ENCODE measurements at places on chromosomes 16 and 17.

DNA sequence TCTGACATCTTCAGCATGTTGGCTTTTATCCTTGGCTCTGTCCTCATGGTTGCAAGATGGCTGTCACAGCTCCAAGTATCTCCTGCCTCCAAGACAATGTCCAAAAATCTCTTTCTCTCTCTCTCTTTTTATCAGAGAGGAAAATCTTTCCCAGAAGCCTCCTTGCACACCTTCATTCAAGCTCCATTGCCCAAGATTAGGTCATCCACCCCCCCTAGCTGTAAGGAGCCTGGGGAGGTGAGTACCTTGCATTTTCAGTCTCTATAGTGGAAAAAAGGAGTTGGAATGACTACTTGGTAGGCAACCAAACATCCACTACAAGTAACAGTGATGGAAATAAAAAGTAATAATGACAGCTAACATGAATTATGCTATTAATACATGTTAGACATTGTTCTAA is 22.0 kb upstream of the NSMCE1 start:
- DNase-seq = no peak

- no peak for DNase-seq
Measured at GRCh38 chr16:680625-680945, 375 bp downstream of the STUB1 start.

DNA sequence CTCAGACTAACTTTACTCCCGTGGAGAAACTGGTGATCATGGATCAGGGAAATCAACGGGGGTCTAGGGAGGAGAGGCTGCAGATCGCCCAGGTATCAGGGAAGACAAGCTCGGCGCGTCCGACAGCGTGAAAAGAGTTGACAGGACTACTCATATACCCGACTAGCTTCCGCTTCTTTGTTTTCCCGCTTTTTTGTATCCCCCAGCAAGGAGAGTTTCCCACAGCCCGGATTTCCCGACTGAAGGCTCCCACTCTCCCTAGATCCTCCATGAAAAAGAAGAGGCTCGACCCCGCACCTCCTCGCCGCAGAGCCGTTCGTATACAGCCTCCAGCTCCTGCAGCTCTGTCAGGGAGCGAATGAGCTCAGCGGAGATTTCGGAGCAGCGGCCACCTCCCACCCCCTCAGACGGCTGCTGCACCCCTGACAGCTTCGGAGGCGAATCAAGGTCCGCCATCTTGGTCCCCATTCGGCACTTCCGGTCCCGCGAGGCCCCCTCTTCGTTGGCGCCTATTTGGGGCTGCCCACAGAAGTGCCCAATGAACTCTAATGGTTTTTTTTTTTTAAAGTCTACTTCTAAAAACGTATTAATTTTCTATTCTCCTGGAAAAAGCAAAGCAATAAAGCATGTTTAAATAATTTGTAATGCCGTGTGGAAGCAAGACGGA is at the start of gene COG4:
TSS of gene COG4 (minus strand) at position 479 of the 667 bp plus-strand sequence. CDS start at position 468, 11 bp downstream.
- DNase-seq = peak; percentile 75

GRCh38 chr17:72518753-72519597 is 398.2 kb downstream of the SOX9 start:
- no peak for DNase-seq

DNA sequence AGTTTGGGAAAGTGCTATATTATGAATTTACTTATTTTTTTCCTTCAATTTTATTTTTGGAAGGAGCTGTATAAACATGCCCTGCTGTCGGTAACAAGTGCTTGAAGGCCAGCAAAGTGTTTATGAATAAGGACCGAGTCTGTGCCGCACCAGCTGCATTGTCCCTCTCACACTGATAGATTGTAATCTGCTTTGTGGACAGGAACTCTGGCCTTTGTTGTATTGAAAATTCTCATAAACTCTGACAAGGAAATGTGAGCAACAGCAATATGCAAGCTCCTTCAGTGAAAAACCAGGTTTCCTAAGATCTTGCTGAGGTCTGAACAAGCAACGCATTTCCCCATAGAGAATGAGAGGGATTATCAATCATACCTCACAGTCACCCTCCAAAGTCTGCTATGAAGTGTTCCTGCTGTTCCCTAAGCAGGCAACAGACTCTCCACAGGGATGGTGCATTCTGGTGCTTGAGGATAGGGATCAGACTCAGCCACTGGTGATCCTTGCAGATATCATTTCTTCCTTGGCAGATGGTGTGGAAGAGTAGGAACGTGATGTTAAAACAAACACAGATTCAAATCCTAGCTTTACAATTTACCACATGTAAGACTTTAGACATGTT is 109.6 kb downstream of the KCNJ2 start:
- DNase-seq = no peak

DNA sequence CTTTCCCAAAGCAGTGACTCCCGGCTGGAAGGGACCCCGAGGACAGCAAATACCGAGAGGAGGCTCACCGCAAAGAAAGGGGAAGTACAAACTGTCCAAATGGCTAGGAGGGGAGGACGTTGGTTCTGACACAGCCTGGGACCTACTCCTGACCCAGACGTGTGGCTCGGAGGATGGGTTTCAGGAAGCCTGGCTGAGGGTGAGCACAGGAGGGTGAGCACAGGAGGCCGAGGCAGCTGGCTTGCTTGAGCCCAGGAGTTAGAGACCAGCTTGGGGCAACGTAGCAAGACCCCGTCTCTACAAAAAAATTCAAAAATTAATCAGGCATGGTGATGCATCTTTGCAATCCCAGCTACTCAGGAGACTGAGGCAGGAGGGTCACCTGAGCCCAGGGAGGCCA is 83.2 kb downstream of the C16orf78 start:
- no peak for DNase-seq

DNA sequence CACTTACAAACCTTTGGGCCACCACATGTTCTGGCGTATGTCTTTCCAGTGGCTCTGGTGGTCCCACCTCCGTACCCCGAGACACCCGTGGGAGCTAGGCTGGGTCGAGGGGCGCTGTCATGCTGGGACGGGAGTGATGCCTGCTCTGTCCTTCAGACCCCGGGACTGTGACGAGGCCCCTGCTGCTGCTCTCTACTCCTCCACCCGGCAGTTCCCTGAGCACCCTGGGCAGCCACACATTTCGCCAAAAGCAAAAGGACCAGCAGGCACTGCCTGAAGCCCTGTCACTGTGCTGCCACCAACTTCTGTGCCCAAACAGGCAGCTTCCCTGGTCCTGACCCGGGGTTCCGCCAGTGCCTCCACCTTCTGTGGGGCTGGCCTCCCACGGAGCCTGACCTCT is 15.5 kb downstream of the DOC2B start:
- no peak for DNase-seq

DNA sequence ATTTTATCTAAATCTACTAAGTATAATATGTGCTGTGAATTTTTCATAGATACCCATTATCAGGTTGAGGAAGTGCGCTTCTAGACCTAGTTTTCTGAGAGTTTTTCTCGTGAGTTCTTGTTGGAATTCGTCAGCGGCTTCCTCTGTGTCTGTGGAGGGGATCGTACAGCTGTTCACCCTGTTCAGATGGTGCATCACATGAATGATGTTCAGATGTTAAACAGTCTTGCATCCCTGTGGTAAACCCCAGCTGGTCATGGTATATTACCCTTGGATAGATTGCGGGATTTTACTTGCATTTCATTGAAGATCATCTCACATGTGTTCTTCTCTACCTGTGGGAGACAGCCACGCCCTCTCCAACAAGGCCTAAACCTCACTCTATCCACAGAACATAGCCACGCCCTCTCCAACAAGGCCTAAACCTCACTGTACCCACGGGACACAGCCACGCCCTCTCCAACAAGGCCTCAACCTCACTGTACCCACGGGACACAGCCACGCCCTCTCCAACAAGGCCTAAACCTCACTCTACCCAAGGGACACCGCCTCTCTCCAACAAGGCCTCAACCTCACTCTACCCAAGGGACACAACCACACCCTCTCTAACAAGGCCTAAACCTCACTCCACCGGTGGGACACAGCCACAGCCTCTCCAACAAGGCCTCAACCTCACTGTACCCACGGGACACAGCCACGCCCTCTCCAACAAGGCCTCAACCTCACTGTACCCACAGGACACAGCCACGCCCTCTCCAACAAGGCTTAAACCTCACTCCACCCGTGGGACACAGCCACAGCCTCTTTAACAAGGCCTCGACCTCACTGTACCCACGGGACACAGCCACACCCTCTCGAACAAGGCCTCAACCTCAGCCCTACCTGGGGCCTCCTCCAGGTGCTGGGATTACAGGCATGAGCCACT is 180.2 kb upstream of the CHMP6 start:
- no peak for DNase-seq

GRCh38 chr17:80873307-80873951 is 118.2 kb upstream of the CHMP6 start:
- peak; percentile 42 for DNase-seq

DNA sequence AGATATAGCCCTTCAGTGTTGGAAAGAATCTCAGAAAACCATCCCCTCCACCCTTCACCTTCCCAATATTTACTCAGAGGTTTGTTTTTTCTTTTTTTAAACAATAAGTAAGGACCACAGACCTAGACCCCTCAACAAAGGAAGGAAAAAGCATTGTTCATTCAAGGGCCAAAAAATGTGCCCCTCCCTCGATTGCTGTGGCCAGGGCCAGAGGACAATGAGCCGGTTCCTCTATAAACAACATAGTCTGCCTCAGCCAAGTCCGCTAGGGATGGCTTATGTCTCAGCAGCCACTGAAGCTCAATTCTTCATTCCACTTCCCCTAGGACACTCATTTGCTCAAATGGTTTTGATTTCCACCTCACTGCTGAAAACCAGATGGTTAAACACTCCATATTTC is 24.0 kb downstream of the TRIM16 start:
- no peak for DNase-seq

- DNase-seq = no peak
Measured at GRCh38 chr16:19108409-19109287, 5.1 kb upstream of the ITPRIPL2 start.

DNA sequence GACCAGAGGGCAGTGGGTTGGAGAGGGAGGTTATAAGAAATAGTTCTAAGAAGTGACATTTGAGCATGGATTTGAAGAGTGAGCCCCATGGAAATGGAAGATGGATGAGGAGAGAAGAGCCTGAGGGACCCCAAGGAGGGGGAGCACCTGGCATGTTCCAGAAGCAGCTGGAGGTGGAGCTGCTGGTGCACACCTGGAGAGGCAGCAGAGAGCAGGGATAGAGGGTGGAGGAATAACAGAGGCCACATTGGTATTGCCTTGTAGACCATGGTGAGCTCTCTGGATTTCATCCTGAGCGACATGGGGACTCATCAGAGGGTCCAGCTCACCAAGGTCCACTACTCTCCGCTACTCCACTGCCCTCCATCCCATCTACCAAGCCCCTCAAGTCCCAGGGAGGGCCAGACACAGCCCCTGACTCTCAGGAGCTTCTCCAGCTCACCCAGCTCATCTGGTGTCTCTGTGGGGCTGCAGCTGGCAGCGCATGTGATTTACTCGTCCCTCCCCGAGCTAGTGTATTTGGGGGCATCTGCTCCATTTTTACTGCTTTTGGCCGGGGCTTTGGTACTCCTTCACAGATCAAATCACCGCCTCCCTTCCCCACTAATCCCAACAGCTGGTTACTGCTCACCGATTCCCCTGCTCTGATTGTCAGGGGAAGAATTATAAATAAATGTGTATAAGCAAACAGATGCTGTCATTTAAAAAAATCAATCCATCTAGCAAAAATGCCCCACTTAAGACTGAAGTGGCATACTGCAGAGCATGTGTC is 22.1 kb upstream of the KDM8 start:
- no peak for DNase-seq

- DNase-seq = no peak
Measured at GRCh38 chr16:21663889-21664647, at the start of gene OTOA. OTOA (plus strand) TSS chr16:21663968; CDS start chr16:21678515, 14,547 bp downstream.

- no peak for DNase-seq
Measured at GRCh38 chr17:65723431-65724151, 162.1 kb upstream of the AXIN2 start.

DNA sequence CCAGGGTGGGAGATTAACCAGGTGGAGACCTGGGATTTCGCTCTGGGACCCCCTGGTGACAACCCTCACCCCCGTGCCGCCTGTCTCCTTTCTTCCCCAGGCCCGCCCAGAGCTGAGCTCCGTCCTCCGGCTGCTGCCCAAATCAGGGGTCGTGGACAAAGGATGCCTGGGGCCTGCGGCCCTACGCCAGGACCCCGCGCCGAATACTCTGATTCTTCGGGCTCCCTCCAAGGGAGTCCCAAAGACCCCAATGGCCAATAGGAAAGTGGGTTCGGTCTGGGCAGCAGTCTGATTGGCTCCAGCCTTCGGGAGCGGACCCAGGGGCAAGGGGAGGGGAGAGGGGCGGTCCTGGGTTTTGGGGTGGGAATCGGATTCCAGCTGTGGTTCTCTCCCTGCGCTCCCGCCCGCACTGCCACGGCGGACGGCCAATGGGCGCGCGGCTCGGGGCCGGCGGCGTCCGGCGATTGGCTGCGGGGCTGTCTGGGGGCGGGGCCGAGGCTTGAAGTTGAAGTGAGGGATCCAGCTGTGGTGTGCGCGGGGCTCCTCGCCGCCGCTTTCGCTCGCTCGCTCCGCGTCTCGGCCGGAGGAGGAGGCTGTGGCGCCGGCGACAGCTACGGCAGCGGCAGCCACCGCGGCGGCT is at the start of gene CACNA1G:
TSS of gene CACNA1G (plus strand) at position 531 of the 640 bp plus-strand sequence. CDS start 745 bp downstream, outside the sequence.
- DNase-seq = peak; percentile 26

DNA sequence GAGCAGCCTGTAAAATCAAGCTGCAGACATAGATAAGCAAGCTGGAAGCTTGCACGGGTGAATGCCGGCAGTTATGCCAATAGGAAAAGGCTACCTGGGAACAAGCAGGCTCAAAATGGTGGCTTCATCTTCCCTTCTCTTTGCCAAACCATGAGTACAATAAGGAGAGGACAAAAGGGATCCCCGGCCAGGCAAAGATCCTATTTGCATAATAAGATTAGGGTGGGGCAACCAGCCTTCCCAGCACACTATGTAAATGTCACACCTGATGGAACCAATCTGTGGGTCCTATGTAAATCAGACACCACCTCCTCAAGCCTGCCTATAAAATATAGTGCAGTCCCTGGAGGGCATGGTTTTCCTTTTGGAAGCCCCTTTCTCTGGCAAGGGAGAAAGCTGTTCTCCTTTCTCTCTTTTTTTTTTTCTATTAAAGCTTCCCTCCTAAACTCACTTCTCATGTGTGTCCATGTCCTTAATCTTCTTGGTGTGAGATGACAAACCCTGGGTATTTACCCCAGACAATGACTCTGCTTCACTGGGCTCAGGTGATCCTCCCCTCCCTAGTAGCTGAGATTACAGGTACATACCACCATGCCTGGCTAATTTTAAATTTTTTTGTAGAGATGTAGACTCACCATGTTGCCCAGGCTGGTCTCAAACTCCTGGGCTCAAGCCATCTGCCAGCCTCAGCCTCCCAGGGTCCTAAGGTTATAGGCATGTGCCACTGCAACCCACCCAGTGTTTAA is 44.2 kb downstream of the PSMD12 start:
- no peak for DNase-seq

DNA sequence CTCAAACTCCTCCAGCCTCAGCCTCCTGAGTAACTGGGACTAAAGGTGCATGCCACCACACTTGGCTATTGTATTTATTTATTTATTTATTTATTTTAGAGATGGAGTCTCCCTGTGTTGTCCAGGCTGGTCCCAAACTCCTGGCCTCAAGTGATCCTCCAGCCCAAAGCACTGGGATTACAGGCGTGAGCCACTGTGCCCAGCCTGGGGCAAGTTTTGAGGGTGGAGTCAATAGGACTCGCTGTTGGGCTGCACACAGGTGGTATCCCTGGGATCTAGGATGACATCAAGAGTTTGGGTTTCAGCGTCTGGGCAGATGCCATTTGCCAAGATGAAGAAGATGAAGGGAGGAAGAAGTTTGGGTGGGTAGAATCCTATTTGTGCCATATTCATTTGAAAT is 213.9 kb downstream of the GSG1L start:
- no peak for DNase-seq

- no peak for DNase-seq
Measured at GRCh38 chr17:6661464-6661848, 9.9 kb downstream of the C17orf100 start.

Measured in amniotic stem cell (primary cell).